ENCODE measurements at places on chromosomes 1 and 21. TPM values are rescaled to one million over a fixed set of nuclear protein-coding genes. Genes with fewer than 3 reads are reported as not detected.

SLC6A9 gene
- 13.9 TPM for total RNA-seq

KANK4 gene
- total RNA-seq = 0.16 TPM

SAMD13 gene
- total RNA-seq = 1.4 TPM

GJA4 gene
- not detected for total RNA-seq

LAD1 gene
- 52.9 TPM for total RNA-seq

TMEM125 gene
- 0.33 TPM for total RNA-seq

CD1B gene
- total RNA-seq = not detected

LENEP gene
- not detected for total RNA-seq

CRYAA gene
- total RNA-seq = not detected

BARHL2 gene
- total RNA-seq = not detected

SPRR2E gene
- total RNA-seq = not detected

KCND3 gene
- not detected for total RNA-seq

PUSL1 gene
- 51.6 TPM for total RNA-seq

IL23R gene
- total RNA-seq = not detected

PTBP2 gene
- total RNA-seq = 7.8 TPM

PADI3 gene
- total RNA-seq = 0.16 TPM

OLFML2B gene
- 12.9 TPM for total RNA-seq

OR6N2 gene
- not detected for total RNA-seq

NR1I3 gene
- total RNA-seq = not detected

FNBP1L gene
- total RNA-seq = 23.3 TPM

TSSK3 gene
- total RNA-seq = 1.3 TPM

RGS21 gene
- not detected for total RNA-seq

PLEKHG5 gene
- total RNA-seq = 14.2 TPM

CD1D gene
- 0.49 TPM for total RNA-seq

PSRC1 gene
- total RNA-seq = 6.5 TPM

RGS1 gene
- not detected for total RNA-seq

CHI3L2 gene
- total RNA-seq = not detected

TESK2 gene
- 1.6 TPM for total RNA-seq

SPATA6 gene
- total RNA-seq = 3.2 TPM

NUDT4B gene
- total RNA-seq = 15.6 TPM

ALDH4A1 gene
- 24.6 TPM for total RNA-seq

PIGC gene
- 24.6 TPM for total RNA-seq

RHOU gene
- total RNA-seq = 3.5 TPM

TRIM17 gene
- total RNA-seq = 0.16 TPM

SPATA21 gene
- not detected for total RNA-seq

PRAMEF26 gene
- not detected for total RNA-seq

ZNF672 gene
- total RNA-seq = 20.0 TPM

USH2A gene
- under 0.01 TPM for total RNA-seq

All from mesangial cell (primary cell).